Stimulated activated CD8-positive, alpha-beta memory T cell treated with anti-CD3 and anti-CD28 coated beads, Interleukin-4, amount 100 ng/mL, for 48 hours (primary cell): ENCODE measurements at places on chromosomes 12 and 14.

GRCh38 chr12:4763549-4763948, 43.3 kb downstream of the GALNT8 start:
- DNase-seq: no peak

DNA sequence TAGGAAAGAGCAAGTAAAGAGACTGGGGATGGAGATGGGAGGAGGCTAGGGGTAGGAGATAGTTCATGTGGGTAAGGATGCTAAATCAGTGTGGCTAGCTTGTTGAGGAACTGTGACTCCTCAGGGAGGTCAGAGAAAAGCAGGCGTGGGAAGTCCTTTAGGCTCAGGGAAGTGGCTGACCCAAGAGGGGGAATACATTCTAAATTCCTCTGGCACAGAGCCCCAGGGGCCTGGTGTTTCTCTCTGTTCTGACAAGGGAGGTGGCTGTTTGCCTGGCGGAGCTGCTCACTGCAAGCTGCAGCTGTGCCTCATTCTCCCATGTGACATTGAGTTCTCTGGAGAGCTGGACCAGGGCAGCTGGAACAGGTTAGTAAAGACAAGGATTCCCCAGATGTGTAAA, 152.2 kb upstream of the SLC38A2 start:
- no peak for DNase-seq

GRCh38 chr12:62640910-62641448, 174.4 kb downstream of the MON2 start:
- peak; percentile 55 for DNase-seq

- DNase-seq: peak; percentile 84
Observed at GRCh38 chr14:23559010-23559925, 3.2 kb downstream of the THTPA start.

DNA sequence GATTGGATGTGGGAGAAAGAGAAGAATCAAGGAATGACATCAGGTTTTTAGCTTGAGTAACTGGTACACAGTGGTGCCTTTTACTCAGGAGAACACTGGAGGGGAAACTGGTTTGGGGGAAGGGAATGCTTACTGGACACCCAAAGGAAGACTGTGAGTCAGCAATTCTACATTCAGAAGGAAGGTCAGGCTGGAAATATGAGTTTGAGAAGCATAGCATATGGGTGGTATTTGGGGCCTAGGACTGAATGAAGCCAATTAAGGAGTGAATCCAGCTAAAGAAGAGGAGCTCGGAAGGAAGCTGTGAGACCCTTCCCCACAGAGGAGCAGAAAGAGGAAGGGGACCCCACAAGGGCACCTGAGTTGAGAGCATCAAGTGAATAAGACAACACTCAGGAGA, 35.4 kb downstream of the DMAC2L start:
- DNase-seq: no peak

- no peak for DNase-seq
Observed at GRCh38 chr14:54381821-54382220, 15.0 kb upstream of the CDKN3 start.

GRCh38 chr12:106291342-106291741, 11.2 kb upstream of the TCP11L2 start:
- DNase-seq: no peak

GRCh38 chr14:105917933-105918436, 391.6 kb downstream of the TMEM121 start:
- no peak for DNase-seq

- no peak for DNase-seq
Observed at GRCh38 chr14:52481864-52482263, 70.4 kb downstream of the TXNDC16 start.

DNA sequence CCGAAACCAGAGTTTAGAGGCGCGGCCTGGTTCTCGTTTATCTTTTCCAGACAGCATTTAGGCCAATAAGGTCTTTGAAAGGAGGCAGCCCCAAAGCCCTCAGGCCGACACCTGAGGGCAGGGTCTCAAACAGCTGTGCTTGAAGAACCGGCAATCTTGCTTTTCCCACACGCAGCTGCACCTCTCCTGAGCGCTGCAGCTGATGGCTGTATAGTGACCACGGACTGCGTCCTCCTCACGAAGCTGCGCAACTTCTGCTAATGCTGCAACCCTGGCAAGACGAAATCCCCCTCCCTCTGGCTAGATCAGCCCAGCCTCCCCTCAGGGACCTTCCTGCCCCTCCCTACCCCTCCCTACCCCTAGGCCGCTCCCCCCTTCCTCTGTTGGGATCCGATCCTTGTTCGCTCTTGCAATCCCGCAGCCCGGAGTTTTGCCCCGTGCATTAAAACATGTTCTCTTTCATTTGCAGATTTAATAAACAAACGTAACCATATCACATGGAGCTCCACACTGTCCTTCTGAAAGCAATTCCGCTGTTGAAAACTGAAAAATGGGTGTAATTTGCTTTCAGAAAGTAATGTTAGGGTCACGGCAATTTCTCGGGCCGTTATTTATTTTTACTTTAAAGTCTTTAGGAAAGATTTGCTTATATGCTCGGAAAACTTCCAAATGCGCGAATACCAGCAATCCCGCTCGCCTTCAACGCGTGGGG, 4.8 kb upstream of the PAX9 start:
- no peak for DNase-seq

DNA sequence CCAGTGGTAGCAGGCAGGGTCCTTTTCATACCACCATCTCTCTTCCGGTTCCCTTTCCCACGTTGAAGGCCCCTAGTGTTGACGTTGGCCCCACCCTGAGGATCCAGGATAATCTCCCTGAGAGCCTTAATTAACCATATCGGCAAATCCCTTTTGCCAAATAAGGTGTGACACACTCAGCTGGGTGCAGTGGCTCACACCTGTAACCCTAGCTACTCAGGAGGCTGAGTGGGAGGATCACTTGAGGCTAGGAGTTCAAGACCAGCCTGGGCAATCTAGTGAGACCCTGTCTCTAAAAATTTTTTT, 2.8 kb upstream of the TMEM119 start:
- DNase-seq: no peak

DNA sequence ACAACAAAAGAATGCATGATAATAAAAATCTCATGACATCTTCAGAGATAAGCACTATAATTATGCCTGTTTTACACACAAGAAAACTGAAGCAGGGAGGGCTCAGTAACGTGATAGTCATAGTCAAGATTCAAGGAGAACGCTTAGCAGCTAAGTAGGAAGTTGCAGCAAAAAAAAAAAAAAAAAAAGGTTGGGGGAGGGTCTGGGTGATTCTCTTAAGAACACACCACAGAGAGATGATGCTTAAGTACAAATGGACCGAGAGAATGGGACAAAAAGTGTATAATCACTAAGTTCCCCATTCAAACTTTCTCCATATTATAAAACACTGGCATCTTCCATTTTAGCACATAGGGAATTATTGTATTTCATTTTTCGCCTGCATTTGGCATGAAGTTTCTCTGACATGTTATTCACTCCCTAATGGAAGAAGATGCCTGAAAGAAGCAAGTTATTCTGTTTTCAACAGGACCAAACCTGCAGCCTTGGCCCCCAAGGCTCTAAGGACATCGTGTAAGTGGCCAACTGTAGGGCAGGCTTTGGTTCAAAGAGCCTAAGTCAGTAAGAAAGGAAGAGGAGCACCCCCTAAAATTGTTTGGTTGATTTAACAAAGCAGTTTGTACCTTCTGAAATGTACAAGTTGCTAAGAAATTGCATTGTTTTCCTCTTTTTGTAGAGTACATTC, 142.9 kb upstream of the TMPO start:
- no peak for DNase-seq

GRCh38 chr14:68390741-68391140, 402.1 kb downstream of the ZFP36L1 start:
- DNase-seq: no peak

- DNase-seq: no peak
Observed at GRCh38 chr14:74616996-74617700, 5.1 kb upstream of the LTBP2 start.
